ENCODE measurements at places on chromosomes 4 and X.

GRCh38 chrX:136262243-136262642 lies 11.0 kb upstream of the MAP7D3 start:
- no peak for DNase-seq

GRCh38 chr4:98652996-98653395 lies 5.4 kb downstream of the TSPAN5 start:
- DNase-seq, result no peak

- DNase-seq, result no peak
Measured at GRCh38 chr4:26964512-26964911, 103.9 kb downstream of the STIM2 start.

GRCh38 chrX:53422861-53423306 lies at the start of gene RIBC1:
RIBC1 (plus strand) TSS chrX:53422873; CDS start chrX:53426277, 3,404 bp downstream.
- DNase-seq, result no peak

DNA sequence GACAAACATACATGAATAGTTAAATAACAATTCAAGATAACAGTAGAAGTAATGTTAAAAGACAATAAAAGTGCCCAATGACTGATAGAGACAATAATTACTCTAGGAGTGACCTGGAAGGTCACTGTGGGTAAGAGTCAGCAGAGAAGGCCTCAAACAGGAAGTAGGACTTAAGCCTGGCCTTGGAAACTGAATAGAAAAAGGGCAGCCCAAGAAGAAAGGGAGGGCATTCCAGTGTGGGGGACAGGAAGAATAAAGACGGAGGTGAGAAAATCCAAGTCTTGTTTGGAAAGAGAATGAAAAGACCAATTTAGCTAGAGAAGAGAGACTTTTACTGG lies 6.0 kb downstream of the P2RY4 start:
- no peak for DNase-seq

DNA sequence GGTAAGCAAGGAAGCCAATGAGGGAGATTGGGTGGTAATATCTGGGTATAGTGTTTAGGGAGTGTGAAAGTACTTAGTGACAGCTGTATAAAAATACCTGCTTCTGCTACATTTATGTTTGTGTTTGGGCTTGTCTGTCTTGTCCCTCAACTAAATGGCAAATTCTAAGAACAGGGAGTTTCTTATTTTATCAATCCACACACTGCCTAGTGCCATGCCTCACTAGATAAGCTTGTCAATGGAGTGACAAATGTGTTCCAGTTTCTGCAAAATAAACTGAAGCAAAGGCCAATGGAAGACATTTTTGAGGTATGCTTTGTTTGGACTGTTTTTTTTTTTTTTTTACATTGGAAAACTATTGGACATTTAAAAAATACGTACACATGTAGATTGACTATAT lies 418.0 kb downstream of the SH2D1A start:
- no peak for DNase-seq

- DNase-seq, result no peak
Measured at GRCh38 chrX:150899191-150899757, 806 bp upstream of the CD99L2 start.

DNA sequence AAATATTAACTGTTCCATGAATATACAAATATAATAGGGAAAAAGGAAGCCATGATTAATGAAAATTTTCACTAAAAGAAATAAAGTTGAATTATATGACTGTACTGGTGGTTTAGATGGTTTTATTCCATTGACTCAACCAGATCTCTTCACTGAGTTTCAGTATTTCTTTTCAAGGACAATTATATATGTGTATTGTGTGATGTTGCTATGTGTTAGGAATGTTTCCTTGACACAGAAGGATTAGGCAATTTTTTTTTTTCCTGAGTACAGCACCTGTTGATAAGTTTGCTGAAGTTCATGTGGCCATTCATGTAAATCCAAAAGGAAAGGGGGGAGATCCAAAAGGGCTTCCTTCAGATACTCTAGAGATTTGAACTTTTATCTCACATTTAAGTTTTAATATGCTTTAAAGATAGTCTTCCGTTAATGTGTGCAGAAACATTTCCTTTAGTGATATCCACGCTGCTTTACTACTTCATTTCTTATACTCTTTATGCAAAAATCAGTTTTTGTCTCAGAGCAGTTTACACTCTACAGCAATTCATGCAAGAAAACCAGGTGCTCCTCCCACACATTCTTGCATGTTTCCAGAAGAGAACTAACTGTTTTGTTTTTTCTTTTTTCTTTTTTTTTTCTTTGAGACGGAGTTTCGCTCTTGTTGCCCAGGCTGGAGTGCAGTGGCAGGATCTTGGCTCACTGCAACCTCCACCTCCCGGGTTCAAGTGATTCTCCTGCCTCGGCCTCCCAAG lies 249.1 kb downstream of the RPA4 start:
- DNase-seq, result no peak

GRCh38 chr4:1047106-1047975 lies 35.9 kb downstream of the FGFRL1 start:
- DNase-seq, result no peak

DNA sequence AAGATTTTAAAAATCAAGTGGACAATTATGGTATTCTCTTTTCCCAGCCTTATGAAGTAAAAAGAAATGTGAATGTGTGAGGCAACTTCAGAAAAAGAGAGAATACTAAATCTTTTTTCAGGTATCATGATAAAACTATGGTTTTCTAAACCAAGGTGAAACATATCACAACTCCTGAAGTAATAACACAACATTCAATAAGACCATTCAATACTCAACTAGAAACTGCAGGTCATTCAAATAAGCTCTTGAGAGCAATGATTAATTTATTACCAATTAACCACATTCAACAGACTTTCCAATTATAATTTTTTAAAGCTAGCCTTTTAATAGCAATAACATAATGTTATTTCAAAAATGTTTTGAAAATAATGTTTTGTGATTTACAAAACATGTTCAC lies 35.8 kb downstream of the SLC10A7 start:
- DNase-seq, result no peak

- DNase-seq, result no peak
Measured at GRCh38 chrX:46575586-46575985, 2.0 kb downstream of the CHST7 start.

- no peak for DNase-seq
Measured at GRCh38 chr4:26596843-26597242, 13.0 kb downstream of the TBC1D19 start.

- no peak for DNase-seq
Measured at GRCh38 chr4:34293459-34293858, 1950.9 kb downstream of the ARAP2 start.

DNA sequence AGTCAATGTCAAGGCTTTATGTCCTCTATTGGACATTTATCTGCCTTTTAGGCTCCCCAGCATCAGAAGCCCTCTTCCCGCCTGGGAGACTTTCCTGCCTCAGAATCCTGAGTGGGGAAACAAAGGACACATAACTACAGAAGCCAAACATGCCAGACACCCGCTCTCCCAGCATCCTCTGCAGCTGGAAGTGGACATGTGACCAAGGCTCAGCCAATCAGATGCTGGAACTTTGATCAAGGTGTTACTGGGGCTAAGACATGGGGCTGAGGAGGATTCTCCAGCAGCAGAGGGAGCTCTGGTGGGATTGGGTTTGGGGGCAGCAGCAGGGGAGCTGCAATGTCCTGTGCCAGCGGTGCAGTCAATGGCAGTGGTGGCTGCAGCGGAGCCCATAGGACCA lies 19.5 kb downstream of the SLC2A9 start:
- no peak for DNase-seq

DNA sequence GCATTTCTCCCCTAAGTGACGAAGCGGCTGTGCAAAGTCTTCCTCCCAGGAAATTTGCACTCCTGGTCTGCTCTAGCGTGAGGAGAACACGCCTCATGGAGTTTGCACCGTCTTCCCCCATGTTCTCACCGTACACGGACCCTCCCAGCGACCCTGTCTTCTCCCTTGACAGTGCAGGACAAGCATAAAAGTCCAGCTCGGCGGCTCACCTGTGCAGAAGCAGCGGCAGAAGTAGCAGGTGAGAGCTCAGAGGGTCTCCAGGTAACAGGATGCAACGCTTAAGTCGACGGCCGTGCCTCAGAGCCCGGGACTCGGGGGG lies 314 bp downstream of the P2RY8 start:
- DNase-seq, result no peak

GRCh38 chr4:41390661-41391060 lies 133.9 kb downstream of the UCHL1 start:
- no peak for DNase-seq

DNA sequence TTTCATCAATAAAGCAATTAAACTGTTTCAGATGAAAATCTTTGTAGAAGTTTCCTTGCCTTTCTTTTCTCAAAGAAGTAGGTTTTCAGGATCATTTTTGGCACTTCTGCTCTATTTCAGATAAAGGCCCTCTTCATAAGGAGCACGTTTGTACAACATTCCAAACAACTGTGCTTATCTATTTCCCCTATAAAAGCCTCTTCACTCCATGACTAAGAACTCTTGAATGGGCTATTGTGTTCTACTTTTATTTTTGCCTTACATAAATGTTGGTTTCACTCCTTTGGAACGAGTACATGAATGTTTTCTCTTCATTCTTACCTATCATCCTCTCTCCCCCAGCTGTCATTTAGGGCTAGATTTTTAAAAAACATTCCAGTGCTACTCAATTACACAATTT lies 288.0 kb upstream of the PPP1R2C start:
- DNase-seq, result no peak

- no peak for DNase-seq
Measured at GRCh38 chrX:22186165-22186564, 86.5 kb upstream of the CBLL2 start.

- DNase-seq, result no peak
Measured at GRCh38 chr4:66465111-66465510, 794.8 kb upstream of the EPHA5 start.

DNA sequence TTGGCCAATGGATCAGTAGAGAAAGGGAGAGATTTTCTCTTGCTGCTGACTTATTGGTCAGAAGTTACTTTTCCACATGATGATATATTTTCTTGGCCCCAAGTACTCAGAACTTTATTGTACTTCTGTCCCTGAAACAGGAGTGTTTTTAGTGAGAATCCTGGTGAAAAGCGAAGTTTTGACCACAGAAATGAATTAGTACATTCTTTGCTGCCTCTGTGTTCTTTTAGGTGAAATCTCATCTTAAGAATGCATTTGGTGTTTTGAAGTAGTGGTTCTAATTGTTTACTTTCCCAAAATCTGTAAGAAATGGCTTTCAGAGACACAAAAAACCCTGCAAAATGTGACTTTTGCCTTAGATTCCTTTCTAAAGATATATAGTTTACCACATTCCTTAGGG lies 240.4 kb downstream of the FRMPD4 start:
- DNase-seq, result no peak

DNA sequence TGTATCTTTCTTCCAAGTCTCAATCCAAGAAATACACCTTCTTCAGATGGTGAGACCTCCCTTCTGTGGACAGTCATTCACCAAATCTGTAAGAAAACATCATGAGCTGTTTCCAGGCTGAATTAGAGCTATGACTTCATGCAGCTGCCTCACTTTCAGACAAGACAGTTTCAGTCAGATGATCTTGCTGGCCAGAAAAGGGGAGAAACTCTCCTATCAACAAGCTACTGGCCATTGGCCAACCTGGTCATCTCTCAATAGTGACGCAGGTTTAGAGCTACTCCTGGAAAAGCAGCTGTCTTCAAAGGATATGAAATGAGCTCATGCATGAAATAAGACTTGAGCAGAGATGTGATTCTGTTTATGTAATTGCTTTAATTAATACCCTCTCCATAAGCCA lies 69.6 kb upstream of the NDP start:
- no peak for DNase-seq

DNA sequence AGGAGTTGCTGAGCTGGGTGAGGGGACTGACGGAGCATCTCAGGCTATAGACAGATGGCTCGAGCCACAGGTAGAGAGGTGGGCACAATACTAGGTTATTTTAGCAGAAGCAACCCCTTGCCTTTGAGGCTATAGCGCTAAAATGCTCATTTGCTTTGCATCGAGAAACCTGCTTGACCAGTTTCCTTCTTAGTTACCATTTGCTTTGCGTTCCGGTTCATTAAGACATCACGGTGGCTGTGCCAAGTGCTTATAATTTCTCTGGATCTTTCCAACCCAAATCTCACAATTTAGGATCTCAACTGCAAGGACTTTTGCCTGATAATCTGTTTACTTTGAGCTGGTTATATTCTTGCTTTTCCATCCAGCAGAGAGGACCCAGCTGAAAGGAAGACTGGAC lies 40.8 kb downstream of the DLG3 start:
- no peak for DNase-seq

DNA sequence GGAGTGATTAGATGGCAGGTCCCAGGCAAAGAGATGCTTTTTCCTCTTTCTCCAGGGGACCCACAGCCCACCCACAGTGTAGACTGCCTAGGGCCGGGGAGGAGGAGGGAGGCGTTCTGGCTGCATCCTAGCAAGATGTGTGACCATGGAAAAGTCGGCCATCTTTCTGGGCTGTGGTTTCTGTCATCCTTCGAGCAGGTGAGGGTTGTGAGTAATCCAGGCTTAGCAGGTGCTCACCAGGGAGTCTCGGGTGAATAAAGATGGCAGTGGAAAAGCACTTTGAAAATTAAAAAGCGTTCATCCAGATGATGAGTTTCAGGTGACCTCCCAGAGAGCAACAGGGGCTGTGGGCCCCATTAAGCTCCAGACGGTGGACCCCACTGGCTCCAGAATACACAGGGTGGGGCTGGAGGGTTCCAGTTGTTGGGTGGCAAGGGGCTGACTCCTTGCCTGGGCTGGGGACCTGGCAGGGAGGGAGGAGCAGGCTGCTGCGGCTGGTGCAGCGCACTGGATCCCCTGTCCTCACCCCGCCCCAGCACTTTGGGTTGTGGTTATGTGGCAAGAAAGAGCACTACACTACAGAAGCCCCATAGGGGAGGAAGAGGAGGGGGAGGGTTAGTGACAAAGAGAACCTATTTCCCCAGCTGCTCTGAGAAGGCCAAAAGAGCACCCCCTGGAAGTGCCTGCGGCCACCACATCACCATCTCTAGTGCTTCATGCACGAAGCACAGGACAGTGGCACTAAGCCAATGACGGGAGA lies 23.7 kb downstream of the ELF4 start:
- peak; percentile 30 for DNase-seq

DNA sequence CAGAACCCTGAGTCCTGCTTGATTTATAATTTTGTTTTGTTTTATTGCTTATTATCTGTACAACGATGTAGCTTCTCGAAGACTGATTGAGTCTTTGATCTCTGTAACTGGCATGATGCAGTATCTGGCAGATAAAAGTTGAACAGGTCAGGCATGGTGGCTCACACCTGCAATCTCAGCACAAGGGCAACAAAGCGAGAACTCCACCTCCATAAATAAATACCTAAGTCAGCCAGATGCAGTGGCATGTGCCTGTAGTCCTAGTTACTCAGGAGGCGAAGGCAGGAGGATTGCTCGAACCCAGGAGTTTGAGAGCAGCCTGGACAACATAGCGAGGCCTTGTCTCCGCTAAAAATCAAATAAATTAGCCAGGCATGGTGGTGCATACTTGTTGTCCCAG lies 15.7 kb upstream of the WDR19 start:
- no peak for DNase-seq

- DNase-seq, result no peak
Measured at GRCh38 chr4:186623546-186623945, 68.2 kb upstream of the MTNR1A start.

DNA sequence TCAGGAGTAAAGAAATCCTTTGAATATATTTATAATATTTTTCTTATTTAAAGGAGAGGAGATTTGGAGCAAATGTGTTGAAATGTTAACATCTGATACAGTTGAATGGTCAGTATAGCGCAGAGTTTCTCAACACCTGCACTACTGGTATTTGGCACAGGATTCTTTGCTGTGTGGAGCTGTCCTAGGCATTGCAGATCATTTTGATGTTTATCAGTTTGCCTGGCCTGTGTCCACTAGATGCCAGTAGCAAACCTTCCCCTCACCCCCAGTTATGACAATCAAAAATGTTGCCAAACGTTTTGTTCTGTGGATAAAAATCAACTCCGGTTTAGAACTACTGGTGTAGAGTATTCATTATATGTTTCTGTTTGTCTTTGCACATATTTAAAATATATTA lies 765.3 kb upstream of the SLIT2 start:
- DNase-seq, result no peak

- DNase-seq, result no peak
Measured at GRCh38 chr4:104763554-104764222, 269.0 kb upstream of the CXXC4 start.
